Choroid plexus epithelial cell (primary cell): ENCODE measurements at places on chromosomes 3 and 15.

- DNase-seq = no peak
Measured at GRCh38 chr3:49869525-49870126, at the start of gene CAMKV. CAMKV (minus strand) TSS chr3:49869906; CDS start chr3:49862388, 7,518 bp downstream.

DNA sequence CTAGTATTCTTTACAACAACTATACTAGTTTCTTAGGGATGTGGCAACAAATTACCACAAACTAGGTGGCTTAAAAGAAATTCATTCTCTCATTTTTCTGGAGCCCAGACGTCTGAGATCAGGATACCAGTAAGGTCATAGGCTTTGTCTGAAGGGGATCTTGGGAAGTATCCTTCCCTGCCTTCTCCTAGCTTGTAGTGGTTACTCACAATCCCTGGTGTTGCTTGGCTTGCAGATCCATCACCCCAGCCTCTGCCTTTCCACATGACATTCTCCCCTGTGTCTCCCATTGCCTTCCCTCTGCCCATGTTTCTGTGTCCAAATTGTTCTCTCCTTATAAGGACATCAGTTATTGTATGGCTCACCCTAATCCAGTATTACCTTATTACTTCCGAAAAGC is 24.3 kb upstream of the CLDN1 start:
- DNase-seq = no peak

GRCh38 chr15:88255087-88255483 is 1.5 kb downstream of the NTRK3 start:
- DNase-seq = no peak

DNA sequence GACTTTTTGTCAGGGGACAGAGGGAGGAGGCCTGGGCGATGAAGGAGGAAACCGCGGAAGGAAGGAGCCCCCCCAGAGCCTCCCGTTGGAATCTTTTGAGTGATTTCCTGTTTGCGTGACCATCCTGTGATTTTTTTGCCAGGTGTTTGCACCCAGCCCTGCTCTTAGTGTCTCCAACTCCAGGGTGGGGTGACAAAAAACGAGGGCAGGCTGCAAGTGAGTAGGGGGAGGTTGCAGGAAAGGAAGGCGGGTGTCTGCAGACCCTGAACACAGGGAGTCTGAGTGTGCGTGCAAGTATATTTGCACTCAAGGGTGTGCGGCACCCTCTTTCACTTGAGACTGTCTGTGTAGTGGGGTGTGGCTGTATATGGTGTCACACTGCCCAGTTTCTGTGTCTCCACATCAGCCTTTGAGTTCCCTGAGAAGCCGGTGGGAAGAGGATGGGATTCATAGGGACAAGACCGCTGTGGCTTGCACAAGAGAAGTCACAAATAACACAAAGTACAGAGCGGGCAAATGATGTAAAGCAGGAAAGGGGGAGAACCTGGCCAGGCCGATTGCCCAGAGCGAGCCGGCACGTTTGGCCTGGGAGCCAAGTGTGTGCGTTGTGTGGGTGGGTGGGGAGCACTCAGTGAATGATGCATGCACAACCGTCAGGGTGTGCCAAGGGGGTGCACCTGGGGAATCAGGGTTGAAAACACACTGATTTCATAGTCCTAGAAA is 6.6 kb downstream of the ISLR2 start:
- no peak for DNase-seq

GRCh38 chr3:72044231-72044855 is 259.4 kb upstream of the PROK2 start:
- peak; percentile 45 for DNase-seq

- no peak for DNase-seq
Measured at GRCh38 chr3:46116996-46117395, 89.7 kb upstream of the XCR1 start.

GRCh38 chr3:25429361-25430286 is 1.6 kb downstream of the RARB start:
- DNase-seq = peak; percentile 58

- DNase-seq = peak; percentile 80
Measured at GRCh38 chr3:48739955-48740823, 23.2 kb upstream of the IP6K2 start.

DNA sequence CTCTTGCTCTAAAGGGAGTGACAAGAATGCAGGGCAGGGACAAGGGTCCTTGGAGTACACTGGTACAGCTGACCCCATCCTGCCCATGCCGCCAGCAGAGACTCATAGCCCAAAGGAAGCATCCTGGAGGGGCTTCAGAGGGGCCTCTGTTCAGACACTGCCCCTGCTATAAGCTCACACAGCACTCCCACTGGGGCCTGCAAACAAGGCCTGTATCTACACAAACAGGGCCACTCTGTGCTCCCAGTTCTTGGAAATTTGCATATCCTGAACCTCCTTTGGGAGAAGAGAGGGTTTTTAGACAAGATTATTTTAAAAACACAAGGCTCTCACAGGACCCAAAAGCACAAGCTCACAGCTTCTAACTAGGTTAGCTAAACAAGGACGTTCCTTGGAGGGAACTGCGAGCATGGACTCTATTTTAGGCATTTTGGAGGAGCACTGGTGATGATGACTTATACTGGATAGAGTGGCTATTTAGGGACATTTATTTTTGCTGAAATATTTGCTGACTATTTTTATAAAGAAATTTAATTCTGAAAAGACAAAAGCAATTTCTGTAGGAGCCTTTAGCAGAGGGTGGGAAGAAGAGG is 16.4 kb upstream of the ANKRD34C start:
- no peak for DNase-seq

- no peak for DNase-seq
Measured at GRCh38 chr3:122014741-122015140, 7.3 kb downstream of the ILDR1 start.

DNA sequence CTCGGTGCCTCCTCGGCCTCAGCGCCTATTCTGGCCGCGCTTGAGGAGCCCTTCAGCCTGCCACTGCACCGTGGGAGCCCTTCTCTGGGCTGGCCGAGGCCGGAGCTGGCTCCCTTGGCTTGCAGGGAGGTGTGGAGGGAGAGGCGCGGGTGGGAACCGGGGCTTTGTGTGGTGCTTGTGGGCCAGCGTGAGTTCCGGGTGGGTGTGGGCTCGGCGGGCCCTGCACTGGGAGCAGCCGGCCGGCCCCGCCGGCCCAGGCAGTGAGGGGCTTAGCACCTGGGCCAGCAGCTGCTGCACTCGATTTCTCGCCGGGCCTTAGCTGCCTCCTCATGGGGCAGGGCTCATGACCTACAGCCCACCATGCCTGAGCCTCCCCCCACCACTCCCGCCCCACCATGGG is 26.6 kb upstream of the TRIM42 start:
- no peak for DNase-seq

DNA sequence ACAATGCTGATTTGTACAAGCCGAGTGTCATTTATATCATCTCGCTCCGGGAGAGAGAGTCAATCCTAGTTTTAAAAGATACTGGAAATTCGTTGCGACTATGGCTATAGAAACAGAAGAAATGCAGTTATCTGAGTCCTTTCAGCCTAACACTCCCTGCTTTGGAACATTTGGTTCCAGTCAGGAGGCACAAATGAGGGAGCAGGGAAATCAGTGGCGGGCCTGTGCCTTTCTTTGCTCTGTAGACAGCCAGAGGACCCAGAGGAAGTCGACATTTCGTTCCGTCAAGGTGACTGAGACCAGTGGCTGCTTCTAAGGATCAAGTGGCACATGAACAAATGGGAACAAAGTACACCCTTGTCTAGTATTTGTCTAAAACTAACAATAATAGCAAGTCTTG is 745 bp upstream of the RIOX2 start:
- DNase-seq = no peak
